ENCODE measurements at places on chromosomes 2 and 18.

DNA sequence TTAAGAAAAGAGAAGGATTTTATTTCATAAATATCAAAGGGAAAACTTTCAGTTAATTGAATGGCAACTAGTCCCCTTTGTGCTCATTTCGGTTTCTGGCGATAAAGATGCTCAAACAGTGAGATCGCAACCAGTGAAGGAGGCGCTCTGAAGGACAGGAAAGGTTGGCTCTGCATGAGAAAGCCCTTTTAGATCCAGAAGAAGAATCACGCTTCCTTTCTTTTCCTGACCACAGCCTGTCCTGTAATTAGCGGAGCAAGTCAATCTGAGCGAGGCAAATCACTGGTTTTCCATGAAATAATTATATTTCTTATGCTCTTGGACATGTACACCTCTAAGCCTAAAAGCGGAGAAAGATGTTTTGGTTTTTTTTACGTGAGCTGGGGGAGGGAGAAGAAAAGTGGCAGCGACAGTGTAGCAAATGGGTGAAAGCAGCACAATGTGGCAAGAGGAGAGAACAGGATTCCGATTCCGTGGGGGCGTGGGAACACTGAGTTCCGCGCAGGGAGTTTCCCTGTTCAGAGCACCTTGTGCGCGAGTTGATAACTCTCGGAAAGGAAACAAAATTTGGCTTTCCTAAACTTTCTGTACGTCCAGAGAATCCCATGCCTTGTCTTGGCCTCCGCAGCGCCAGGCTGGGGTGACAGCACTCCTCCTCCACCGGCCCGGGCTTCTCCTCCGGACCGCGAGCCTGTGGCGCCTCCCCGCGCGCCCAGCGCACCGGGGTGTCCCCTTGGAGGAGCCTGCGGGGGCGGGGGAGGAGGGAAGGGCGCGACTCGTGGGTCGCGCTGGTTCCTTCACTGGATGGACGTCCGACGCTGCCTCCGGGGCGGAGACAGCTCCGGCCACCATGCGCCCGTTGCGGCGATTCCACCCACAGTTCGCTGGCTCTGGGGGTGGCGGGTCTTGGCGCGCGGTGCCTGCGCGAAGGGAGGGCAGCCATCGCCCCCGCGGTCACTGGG lies 620 bp upstream of the SLC9A2 start:
- no peak for DNase-seq

DNA sequence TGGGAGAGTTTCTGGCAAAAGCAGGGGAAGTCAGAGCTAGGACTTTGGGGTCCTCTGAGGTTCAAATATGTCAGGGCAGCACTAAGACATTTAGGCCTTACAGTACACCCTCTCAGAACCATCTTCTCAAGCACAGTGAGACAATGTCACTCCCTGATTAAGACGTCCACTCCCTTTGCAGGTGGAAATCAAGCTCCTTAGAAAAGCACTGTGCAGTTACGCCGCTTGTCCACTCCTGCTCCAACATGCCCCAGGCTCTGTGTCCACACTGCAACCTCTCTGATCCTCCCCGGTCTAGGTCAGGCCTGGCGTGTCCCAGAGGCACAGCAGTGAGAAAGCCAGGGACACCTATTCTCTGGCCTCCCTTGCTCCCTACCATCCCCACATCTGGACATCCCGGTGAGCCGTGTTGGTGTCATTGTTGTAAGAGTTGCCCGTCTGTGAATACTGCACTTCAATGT lies 528.6 kb upstream of the ID2 start:
- DNase-seq, result no peak

DNA sequence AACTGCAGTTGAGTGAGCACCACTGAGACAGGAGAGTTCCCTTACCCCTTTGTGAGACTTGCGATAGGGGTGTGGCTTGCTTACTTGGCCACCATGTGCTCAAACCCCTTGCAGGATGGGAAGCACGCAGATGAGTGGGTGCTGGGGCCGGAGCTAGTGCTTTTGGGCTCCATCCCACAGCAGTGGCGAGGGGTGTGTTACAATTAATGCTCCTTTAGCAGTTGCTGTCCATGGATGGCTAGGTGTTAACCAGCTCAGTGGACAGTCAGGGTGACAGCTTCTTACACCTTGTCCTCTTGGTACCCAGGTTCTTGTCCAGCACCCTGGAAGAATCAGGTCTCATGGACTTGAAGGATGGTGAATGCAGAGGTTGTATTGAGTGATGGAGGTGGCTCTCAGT lies 103.9 kb downstream of the SH3RF3 start:
- DNase-seq, result no peak

DNA sequence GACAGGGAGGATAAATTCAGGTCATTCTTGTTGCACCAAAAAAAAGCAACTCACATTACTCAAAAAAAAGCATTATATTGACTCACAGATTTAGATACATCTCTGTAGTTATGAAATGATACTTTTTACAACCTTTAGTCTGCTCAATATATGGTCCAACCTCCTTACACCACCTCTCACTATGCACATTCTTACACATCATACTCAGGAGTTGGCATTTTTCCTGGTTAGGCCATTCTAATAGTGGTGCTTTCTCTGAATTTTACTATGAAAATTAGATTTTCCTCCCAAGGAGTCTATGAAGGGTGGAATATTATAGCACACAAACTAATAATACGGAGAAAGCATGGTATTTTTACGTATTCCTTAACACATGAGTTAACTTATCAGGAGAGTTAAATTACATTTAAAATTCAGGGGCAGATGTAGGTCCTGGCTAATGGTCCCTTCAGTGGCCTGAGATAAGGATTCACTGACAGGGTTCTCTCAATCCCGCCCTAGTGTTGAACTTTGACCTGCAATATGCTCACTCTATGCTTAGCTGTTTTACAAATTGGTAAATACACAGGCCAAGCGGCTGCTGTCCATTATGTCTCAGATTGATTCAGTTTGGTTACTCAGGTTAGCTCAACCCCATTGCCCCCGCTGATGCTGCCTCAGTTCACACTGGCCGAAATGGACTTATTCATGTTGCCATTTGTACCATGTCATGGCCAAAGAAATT lies 153.6 kb downstream of the NCKAP5 start:
- DNase-seq, result no peak

- no peak for DNase-seq
Observed at GRCh38 chr2:171319164-171319810, 114.5 kb downstream of the METTL8 start.

DNA sequence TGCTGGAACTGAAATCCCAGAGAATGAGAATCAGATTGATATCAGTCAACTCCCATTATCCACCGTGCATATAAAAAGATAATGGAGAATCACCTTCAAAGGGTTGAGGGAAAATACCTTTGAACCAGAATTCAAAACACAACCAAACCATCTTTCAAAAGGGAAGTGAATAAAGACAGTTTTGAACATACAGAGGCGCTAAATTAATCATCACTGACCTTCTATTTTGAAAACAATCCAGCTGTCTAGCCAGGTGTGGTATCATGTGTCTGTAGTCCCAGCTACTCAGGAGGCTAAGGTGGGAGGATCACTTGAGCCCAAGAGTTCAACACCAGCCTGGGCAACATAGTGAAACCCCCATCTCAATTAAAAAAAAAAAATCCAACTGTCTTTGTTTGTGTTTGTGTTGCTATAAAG lies 63.6 kb downstream of the TRABD2A start:
- no peak for DNase-seq

GRCh38 chr2:67792191-67792590 lies 270.6 kb downstream of the C1D start:
- no peak for DNase-seq

DNA sequence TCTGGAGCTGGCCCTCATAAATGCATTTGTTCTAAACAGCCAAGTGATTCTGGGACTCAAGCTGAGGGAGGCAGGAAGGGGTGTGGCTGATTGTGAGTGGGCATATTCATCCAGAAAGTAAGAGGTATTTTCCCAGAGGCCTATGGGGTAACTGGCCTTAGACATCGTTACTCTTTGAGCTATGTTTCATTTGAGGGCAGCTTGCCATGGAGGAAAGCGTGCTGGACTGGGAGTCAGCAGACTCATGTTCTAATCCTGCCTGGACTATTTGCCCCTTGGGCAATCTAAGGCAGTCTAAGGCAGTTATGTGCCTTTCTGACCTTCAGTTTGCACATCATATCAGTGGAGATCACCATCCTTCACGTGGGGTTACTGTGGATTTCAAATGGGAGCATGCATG lies 93.5 kb upstream of the SLC14A2 start:
- DNase-seq, result no peak

- no peak for DNase-seq
Observed at GRCh38 chr2:178707476-178707875, 99.7 kb downstream of the TTN start.
